ENCODE measurements at places on chromosomes 2 and 18.

DNA sequence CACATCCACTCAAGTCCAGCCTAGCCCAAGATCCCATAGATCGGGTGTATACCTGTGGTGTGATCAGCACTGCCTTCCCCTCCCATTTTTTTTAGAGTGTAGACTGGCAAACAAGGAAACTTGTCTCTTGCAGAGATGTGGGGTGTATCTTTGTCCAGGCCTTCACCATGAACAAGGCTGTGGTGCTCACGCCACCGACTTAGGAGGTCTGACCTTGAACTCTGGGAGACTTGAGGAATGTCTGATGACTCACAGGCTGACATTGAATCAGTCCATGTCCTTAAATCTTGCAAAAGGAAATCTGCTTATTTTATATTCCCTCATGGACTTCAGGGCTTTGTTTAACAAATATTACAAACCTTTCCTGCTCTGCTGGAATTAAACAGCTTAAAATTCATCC, 4.5 kb upstream of the CTIF start:
- DNase-seq = no peak

- DNase-seq = no peak
Observed at GRCh38 chr2:15733867-15734673, 142.4 kb downstream of the DDX1 start.

DNA sequence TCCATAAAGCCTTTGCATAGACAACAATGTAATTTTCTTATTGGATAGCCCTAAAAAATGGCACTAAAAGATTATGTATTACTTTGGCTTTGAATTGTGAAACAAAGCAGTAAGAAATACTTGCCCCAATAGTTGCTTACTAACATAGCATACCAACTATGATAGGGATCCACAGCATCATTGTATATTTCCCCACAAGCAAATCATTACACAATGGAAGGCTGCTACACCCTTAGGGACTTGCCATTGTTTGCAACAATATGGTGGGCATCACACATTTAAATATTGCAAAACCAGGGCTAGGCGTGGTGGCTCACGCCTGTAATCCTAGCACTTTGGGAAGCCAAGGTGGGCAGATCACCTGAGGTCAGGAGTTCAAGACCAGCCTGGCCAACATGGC, 74.4 kb downstream of the CACNB4 start:
- DNase-seq = no peak

DNA sequence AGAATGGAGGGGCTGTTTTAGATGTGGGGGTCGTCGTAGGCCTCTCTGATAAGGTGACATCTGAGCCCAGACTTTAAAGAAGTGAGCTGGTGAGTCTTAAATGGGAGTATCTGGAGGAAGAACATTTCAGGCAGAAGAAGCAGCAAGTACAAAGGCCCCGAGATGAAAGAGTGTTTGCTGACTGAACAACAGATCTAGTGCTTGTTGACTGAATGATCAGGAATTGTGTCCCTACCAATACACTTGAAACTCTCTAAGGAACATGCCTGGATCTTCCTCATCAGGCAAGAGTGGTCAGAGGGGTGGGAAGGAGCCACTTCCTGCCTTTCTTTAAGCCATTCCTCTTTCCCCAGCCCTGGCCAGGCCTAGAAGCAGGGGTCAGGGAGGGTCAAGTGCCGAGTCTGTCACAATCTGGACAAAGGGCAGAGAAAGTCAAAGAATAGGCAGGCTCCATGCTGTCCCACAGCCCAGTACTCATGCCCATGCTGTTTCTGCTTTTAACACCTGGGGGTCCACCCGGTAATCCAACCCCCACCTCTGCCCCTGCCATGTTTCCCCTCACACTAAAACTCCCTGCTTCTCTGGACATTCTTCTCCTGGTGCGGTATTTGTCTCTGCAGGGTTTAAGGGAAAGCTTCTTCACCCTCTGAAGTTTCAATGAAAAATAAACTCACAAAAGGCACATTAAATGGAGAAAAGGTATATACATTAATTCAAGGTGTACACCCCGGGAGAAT, 3.0 kb upstream of the TMEM37 start:
- no peak for DNase-seq

DNA sequence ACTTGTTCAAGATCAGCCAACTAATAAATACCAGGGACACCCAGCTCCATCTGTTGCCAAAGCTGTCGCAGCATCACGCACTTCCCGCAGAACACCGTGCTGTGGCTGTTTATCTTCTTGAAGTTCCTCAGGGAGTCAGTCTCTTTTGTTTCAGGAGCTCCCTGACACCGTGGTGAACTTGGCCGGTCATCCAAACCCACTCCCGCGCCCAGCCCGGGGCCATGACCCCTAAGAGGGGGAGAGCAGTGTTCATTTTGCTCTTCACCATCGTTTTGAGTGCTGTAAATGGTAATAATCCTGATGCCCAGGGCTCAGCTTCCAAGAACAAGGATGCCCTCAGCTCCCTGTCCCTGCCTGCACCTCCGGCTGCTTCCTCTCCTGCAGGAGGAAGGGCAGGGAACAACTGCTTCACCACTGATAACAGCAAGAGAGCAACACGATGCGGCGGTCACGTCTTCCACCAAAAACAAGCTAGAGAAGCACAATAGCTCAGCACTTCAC, 131.4 kb downstream of the SEPTIN10 start:
- no peak for DNase-seq

DNA sequence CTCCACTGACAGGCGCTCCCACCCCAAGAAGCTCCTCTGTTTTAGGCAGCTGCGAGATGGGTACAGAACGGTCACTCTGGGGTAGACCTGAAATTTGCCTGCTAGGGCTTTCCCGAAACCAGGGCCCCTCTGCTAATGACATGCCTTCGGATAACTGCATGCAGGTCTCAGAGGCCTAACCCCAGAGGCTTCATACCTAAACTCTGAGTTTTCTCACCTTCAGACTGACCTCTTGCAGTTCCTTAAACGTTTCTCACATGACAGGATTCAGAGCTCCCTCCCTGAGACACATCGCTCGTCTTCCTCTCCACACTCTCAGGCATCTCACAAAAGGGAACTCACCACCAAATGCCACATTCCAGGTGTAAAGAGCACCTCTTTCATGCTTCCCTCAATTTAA, 11.3 kb upstream of the KLHL29 start:
- no peak for DNase-seq

DNA sequence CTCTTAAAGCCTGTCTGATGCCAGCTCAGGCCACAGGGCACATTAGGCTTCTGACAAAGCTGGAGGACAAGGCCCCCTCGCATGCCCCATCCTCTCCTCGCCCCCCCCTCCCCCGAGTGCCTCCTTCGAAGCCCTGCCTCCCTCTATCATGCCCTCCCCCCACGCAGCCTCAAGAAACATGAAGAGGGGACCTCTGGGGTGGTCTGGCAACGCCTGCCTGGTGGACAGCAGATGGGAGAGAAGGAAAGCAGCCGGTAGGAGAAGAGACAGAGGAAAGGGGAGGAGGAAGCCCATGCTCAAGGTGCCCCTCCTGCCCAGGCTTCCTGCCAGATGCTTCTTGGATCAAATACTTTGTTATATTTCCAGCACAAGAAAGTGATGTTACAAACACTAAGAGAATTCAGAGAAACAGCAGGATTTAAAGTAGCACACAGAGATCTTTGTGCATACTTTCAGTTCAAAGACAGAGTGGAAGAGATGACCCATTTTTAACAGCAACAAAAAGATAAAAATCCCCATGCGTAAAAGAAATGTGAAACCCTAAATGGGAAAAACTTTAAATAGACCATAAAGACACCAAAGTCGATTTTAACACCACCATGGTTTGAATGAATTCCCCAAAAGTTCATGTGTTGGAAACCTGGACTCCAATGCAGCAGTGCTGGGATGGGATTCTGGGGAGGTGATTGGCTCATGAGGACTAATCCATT, 19.0 kb downstream of the BOK start:
- no peak for DNase-seq

DNA sequence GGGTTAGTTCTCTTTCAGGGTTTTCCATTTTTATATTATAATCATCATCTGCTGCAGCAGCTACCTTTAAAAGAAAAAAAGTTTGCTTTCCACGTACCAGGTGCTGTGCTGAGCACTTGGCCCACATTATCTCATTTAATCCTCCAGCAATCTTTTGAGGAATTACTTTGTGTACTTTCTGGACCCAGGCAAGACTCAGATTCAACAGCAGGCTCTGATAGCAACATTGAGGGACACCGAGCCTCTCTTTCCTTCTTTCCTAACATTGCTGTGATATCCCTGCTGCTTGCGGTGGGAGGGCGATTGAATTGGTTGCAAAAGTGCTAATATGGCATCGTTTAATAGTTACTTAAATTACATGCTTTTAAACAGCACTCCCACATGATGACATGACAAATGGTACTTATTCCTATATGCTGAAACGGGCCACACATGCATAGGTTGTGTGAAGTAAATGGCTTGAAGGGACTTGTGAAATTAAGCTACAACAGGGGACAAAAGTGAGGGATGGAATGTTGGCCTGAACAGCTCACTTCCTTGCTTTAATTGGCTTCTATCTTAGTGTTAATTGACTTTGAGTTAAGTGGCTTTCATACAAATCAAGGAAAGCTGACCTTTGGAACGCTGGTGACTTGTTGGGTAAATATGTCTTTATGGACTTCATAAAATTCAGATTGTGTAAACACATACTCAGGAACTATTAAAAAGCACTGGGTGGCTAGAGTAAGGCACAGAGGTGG, 21.2 kb downstream of the SPRED2 start:
- no peak for DNase-seq

GRCh38 chr18:79329786-79330185, 65.9 kb upstream of the NFATC1 start:
- DNase-seq = no peak

All from stimulated activated CD4-positive, alpha-beta T cell treated with anti-CD3 and anti-CD28 coated beads, Interleukin-1b, Interleukin-23, amount 100 ng/mL, for 24 hours (primary cell).